ENCODE measurements at places on chromosomes 7 and 10.
A peak's percentile ranks its signal among the peaks of the same experiment; 100 is the strongest.

GRCh38 chr7:25124465-25125136 is 459 bp downstream of the CYCS start:
- peak; percentile 26 for DNase-seq

GRCh38 chr7:46522354-46522906 is 601.4 kb upstream of the IGFBP3 start:
- no peak for DNase-seq

DNA sequence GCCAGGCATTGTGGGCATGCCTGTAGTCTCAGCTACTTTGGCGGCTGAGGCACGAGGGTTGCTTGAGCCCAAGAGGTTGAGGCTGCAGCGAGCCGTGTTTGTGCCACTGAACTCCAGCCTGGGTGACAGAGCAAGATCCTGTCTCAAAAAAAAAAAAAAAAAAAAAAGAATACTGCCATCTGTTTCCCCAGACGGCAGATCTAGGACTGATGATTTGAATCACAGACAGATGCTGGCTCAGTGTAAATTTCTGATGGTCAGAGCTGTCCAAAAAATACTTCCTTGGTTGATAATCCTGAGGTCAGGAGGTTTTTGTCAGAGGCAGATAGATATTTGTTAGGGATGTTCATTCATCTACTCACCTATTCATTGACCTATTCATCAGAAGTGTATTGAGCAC is 130.7 kb downstream of the REEP3 start:
- DNase-seq: no peak

GRCh38 chr7:1814089-1814811 is 144.2 kb downstream of the ELFN1 start:
- DNase-seq: no peak

DNA sequence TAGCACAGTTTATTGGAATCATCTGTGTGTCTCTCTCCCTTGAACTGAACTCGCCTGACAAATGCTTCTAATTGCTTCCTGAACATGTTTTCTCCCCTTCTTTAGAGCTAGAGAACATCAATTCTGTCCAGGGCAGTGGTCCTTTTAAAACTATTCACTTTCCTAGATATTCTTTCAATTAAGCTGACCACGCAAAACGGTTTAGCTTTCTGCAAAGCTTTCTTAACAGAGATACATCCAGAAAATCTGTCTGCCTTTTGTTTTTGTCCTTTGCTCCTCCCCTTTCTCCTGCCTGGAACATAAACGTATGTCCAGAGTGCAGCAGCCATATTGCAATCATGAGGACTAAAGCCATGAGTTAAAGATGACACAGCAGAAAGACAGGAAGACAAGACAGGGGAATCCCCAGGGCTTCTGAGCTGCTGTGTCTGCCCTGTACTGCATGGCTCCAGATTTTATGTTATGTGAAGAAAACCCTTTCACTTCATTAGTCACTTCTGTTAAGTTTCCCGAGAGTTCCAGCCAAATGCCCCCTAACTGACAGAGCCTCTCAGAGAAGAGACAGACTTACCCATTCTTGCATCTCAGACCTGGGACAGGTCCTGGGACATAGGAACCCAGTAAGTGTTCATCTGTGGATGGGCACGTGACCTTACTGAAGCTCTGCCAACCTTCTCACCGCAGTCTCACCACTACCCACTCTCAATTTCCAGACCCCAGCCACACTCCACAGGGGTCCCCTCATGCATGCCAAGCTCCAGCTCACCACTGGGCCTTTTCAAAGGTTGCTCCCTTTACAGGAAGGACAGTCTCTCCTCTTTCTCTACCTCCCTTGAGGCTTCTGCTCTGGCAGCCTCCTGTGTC is 35.0 kb upstream of the CPXM2 start:
- peak; percentile 36 for DNase-seq

DNA sequence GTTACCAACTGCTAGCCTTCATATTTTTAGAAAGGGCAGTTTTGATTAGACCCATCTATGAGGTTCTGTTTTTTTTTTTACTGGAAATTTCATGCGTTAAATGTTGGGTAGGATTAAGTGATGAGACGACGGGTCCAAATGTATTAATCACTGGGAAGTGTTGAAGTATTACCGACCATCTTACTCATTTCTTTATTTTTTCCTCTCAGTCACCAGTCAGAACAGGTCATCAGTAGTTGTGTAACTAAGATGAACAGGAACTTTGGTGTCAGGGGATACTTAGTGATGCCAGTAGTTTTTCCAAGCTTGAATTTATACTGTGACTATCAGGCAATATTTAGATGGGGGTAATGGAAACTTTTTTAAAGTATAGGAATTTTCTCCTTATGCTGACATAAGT is 14.2 kb downstream of the TFAM start:
- no peak for DNase-seq

DNA sequence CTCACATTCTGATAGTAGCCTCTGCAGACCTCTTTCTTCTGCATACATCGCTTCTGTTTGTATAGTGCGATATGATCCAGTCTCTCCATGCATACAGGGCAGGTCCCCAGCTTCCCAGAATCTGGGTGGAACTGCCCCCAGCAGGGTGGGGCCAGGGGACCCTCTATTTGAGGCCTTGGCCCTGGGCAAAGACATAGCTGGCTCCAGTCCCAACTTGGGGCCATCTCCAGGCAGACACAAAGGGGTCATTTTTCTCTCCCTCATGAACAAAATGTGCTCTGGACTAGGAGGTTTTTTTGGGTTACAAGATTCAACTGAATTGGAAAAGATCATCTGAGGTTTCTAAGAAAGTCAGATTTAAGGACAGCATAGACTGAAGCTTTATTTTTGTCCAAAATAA is 21.1 kb upstream of the HSPA12A start:
- no peak for DNase-seq

DNA sequence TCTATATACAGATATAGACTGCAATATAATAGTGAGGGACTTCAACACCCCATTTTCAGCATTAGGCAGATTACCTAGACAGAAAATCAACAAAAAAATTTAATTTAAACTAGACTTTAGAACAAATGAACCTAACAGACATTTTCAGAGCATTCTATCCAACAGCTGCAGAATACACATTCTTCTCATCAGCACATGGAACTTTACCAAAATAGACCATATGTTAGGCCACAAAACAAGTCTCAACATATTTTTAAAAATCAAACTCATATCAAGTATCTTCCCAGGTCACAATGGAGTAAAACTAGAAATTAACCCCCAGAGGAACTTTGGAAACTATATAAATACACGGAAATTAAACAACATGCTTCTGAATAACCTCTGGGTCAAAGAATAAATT is 169.6 kb downstream of the MTERF1 start:
- no peak for DNase-seq

- DNase-seq: no peak
Measured at GRCh38 chr7:3280946-3281656, 20.0 kb upstream of the SDK1 start.

DNA sequence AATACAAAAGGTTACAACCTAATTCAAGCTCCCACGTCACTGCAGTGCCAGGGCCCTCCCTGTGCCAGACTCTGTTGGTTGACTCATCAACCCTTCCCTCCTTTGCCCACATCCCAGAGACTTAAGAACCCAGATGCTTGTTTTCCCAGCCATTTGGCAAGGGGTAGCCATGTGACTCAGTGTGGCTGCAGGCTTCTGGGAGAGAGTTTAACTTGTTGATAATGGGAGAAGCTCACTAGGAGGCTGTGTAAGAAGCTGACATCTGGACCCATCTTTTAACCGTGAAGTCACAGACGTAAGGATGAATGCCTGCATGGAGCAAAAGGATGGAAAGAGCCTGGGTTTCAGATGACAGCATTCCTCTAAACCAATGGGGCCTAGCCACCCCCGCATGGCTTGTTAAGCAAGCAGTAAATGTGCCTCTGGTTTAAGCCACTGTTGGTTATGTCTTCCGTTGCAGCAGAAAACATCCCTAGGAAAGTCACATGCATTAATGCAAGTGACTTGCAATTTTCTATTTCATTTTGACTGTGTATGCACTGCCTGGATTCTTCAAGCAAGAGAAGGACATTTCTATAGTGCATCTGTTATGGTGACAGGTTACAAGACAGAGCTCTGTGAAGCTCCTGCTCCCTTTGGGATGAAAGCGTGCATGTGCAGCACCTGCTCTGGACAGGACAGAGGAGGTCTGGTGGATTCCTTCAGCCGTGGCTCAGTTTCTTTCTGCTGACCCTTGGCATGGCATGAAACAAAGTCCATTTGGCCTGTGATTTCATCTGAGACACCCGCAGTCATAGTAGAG is 57.5 kb upstream of the CREB5 start:
- no peak for DNase-seq

DNA sequence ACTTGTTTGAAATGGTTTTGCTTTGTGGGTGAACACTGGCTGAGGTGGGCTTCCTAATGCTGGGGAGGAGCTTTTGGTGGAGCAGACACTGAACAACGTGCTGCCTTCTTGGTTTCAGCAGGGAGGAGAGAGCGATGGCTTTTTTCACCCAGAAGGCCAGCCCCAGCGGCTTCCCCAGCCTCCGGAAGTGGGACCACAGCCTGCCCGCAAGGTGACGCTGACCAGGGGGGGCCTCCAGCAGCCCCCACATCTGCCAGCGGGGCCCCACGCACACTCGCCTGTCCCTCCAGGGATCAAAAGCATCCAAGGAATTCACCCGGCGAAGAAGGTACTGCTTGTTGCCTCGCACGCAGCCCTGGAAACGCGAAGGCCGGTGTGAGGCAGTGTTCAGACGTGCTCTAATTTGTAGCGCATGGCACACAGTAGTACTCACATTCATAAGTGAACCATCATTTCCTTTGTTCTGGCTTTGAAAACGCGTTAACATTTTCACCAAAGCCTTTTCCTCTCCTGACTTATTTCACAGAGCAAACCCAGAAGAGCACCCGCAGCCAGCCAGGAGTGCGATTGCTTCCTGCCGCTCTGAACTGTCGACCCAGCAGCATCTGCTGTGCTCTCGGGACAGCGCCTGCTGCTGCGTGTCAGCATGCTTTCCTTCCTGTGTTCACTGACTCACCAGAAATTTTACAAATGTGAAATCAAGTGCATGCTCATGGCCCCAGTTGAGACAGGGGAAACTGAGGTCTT is 48.4 kb downstream of the SHH start:
- peak; percentile 82 for DNase-seq

DNA sequence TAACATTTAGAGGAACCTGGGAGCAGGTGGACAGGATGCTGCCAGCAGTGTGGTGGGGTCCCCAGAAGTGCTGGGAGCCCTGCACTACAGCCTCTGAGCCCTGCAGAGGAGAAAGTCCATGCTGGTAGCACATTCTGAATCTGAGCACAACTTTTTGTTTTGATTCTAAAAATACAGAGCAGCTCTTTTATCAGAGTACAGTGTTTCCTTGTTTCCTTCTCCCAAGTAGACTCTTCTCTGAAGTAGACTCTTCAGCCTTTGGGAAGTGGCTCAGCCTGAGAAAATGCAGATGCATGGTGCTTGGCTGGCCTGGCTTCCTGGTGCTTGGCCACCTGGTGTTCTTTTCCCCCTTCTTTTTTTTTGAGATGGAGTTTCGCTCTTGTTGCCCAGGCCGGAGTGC is 9.1 kb downstream of the ADCY1 start:
- DNase-seq: no peak

GRCh38 chr7:68581417-68581816 is 1016.9 kb upstream of the AUTS2 start:
- no peak for DNase-seq

DNA sequence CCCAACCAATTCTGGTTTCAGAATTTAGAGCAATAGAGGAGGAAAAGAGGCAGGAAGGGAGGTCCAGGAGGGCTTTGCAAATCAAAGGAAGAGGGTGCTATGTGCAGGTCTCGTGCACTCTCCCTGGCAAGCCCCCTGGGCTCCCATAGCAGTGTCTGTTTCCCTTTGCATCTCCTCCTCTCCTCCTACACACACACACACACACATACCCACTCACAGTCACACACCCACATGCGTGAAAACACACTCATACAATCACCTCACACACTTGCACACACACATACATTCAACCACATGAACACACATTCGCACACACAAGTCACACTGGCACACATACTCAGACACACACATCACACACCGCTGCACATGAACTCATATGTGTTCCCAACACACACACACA is 105.3 kb downstream of the OAT start:
- DNase-seq: no peak

DNA sequence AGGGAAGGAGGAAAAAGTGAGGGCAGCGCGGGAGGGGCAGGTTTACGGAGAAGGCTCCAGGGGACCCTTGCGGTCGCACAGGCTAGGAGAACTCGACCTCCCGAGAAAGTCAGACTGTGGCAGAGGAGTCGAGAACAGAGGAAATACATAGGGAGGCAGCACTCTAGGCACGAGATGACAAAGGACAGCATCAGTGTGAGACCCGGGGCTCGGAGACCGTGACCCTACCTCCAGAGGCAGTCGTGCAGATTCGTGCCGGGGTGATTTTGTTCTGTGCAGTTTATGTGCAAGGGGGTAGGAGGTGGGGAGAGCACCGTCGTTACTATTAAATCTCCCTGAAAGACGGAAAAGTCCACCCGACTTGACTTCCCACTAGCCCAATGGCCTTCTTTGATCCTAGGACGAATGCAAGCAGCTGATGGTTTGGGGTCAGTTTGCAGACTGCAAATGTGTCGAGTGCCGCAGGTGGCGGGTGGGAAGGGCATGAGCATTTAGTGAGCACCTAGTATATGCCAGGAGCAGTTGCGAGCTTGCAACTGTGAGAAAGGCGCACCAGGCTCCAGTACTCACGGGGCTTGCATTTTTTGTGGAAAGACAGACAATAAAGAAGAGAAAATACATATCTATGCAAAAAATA is 674 bp upstream of the OSBPL3 start:
- DNase-seq: peak; percentile 58

DNA sequence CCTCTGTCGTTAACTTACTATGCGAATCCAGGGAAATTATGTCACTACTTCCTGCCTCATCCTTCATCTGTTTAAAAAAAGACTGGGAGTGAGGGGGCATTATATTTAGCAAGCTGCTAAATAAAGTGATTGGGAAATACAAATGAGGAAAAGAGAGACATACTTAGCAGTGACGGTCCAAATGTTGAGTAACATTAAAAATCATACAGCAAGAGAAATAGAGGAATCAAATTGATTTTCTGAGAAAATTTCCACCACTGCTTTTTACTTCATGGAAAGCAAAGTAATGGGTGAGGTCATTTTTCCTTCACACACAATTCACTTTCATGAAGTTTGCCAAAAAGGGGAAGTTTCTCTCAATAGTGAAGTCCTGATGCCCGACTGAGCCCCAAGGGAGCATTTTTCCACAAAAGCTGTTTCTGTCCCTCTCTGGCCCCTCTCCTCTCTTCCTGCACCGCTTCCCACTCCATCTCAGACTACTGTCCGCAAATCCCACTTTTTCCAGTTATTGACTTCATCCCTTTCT is 61.9 kb upstream of the ADO start:
- DNase-seq: no peak

- DNase-seq: no peak
Measured at GRCh38 chr7:137169282-137169698, 174.2 kb downstream of the PTN start.

DNA sequence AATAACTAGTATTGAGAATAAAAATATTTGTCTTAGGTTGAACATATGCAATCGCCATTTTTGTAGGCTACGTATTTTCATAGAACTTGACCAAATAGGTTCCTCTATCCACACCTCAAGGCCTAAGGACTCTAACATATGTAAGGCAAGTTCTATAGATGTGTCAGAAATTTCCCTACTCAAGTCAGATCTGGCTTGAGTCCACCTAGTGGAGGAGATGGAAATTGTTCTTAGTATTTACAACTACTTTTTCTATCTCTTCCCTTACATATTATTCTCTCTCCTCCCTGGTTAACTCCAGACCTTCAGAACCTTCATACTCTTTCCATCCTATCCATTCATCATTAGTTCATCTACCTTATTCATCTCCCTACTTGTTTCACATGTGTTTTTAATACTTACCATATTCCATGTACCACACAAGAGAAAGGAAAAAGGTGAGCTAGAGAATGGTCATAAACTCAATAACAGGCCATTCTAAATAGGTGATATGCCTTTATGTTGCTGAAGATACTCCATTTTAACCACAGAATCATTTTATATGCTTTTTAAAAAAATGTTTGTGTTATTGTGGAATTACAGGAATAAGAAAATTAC is 174.5 kb upstream of the HDAC9 start:
- DNase-seq: no peak

All from activated naive CD4-positive, alpha-beta T cell treated with anti-CD3 and anti-CD28 coated beads for 36 hours (primary cell).